Activated naive CD4-positive, alpha-beta T cell treated with anti-CD3 and anti-CD28 coated beads, Interleukin-2, amount 50 U/mL, for 72 hours (primary cell): ENCODE measurements at places on chromosomes 1 and 21. TPM values are rescaled to one million over a fixed set of nuclear protein-coding genes. Genes with fewer than 3 reads are reported as not detected.

The NPR1 gene
- not detected for total RNA-seq

The RGSL1 gene
- total RNA-seq, result not detected

The DIO1 gene
- not detected for total RNA-seq

The LPAR3 gene
- total RNA-seq, result not detected

The LCE1A gene
- not detected for total RNA-seq

DNA sequence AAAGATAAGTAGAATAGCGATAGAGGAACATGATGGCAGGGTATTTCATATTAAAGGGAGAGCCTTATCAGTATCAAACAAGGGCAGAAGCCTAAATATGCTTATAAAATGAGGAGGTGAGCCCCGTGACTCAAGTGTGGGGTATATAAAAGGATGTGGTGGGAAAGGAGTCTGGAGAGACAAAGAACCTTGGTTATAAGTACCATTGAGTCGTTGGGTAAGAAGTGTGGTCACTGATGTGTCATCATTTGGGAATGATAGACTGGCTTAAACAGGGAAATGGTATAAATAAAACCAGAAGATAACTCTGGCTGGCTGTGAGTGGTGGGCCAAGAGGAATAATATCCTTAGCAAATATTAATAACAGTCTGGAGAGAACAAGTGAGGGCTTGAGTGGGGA is 10.9 kb upstream of the CD5L start:
- DNase-seq, result no peak

- DNase-seq, result no peak
These were observed 11.9 kb upstream of the LRRC3 start for GRCh38 chr21:44443291-44443890.

DNA sequence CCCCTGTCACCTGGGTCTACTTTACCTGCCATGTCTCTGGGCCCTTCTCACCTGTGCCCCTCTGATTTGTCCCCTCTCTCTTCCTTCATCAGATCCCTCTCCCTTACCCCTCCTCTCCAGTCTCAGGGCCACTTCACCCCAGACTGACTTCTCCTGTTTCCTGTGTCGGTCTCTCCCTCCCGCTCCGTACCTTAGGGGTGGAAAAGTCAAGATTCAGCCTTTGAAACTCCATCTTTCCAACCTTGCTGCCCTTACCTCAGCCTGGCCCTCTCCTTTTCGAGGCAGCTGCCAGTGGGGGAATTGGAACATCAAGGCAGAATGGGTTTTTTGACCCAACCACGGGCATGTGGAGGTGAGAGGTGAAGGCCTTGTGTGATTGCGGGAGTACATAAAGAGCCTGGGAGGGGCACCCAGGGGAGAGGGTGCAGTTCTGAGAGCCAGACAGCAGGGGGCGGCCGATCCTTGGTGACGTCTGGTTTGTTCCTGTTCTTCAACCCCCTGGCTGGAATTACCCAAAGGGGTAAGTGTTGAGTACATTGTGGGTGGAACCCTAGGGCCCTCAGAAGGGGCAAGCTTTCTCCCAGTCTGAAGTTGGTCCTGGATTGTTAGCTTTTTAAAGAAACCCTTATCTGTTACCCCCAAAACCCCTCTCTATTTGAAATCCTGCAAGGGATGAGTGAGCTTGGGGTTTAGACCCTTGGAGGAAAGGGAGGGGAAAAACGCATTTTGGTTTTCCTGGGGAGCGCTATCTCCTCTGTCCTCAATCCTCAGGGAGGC is 12.3 kb upstream of the DMBX1 start:
- DNase-seq, result peak; percentile 74

DNA sequence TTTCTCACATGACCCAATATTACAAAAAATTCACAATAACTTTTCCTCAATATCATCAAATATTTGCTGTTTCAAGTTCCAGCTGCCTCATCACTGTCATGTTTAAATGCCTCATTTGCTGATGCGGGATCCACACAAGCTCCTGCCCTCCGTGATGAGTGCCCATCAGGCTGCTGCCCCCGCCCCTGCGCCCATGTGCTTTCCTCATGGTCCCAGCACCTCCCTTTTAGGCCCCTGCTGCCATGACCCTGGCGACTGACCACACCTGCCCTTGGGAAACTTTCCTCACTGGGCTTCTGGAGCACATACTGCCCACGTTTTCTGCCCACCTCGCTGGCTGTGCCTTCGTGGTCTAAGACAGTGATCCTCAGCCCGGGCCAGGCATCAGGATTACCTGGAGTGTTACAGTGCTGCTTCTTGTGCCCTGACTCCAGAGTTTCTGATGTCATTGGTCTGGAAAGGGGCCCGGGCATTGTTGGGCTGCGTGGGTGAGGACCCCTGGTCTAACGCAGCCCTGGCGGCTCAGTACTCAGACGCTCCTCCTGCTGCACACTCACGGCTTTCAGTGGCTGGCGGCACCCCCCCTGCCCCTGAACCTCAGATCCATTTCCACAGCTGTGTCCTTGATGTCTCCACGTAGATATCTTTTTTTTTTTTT is 20.5 kb downstream of the PLEKHM2 start:
- DNase-seq, result no peak

DNA sequence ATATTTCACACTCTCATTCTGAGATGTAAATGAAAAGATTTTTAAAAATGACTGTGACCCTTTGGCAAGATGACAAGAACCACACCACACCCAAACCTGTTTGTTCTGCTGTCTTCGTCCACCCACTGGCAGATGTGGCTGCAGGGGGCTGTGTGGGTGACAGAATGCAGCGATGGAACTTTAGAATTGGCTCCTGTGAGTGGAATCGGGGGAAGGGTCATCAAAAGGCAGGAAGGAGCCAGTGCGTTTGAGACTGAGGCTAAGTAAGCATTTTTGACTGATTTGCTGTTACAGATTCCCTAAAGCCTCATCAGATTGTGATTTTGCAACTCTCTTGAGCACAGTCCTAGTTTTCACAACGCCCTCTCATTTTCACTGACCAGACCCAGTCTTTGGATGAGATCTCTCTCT is 111.2 kb upstream of the ADGRL2 start:
- DNase-seq, result no peak

- DNase-seq, result no peak
These were observed 74.0 kb downstream of the TLR5 start for GRCh38 chr1:223068900-223069665.

DNA sequence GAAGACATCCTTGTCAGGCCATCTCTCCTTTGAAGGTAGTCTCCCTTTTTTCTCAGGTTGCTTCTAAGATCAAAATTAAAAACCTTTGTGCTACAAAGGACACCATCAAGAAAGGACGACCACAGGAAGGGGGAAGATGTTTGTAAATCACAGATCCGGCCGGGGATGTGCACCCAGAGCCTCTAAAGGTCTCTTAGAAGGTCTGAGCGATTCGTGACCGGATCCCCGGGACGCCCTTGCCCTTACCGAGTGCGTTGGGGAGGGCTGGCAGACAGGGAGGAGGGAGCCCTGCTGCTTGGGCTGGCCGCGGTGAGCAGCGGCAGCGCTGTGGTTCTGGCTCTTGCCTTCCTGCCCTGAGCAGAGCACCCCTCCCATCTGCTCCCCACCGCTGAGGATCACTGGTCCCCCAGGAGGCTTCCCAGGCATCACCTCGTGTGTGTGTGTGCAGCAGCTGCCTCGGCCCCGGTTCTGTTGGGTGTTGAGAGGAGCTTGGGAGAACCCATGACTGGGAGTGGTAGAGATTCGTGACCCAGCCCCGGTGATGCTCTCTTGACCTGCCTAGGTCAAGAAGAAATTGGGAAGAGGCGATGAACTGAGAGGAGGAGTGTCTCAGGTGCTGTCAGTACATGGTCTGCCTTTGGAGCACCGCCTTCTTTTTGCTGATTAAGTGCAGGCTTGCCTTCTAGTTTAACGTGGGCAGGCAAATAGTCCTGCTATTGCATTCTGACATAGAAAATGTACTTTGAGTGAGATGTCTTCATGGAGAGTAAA is 34.5 kb downstream of the AGPAT3 start:
- no peak for DNase-seq

DNA sequence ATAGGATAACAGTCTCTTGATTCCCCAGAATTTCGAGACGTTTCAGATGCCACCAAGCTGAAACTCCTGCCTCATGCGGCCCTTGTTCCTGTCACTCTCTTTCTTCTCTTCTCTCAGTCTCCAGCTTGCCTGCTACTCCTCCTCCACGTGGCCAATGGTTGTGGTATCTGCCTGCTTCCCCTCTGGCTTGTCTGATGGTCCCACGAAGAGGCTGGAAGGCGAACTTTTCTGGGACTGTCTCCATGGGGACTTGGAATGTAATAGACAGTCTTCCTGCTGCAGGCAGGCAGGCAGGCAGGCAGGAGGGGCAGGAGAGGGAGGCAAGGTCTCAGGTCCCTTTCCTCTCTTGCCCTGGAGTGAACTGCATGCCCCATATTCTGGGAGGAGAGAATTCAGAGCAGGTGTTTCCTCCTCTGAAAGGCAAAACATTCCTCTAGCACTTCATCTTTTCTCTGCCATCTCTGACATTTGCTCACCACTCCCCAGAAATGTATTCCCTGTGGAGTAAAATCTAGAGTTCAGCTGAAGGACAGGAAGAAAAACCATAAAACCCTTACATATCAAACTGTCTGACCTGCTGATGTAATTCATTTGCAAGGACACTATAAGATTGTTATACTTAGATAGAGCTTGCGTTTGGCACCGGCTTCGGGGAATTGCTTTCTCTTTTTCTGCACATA is 64.1 kb upstream of the GNG12 start:
- no peak for DNase-seq
